Breast epithelium (tissue), 4 donors: ENCODE measurements at places on chromosomes 2 and 18.

- no peaks in the 10 kb centered on the region for H3K4me1 ChIP-seq
- no peak overlapping the region for H3K27ac ChIP-seq
- no peaks in the 10 kb centered on the region for H3K36me3 ChIP-seq
- DNase-seq, result no peak
- no peaks in the 10 kb centered on the region for H3K27me3 ChIP-seq
Observed at GRCh38 chr2:230706053-230706521, 6.6 kb upstream of the CAB39 start.

DNA sequence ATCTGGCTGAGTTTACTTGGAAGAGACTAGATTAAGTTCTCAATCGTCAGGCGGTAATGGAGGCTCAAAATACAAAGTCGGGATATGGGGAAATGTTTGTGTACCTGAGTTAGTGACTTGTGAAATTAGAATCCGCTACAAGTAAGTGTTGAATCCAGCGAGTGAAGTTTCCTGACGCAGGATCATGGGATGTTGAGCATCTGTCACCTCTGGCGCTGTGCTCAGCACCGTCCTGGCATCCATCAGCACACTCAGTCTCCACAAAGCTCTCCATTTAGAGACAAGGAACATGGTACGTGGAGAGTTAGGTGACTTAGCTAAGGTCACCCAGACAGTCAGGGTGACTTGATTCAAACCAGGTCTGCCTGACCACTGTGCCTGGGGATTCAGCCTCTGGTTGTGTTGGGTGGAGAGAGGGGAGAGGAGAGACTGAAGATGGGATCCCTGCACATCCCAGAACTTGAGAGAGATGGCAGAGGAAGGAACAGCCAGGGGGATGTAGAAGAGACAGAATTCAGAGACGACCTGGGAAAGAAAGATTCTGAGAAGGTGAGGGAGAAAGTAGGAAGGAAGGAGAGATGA, 251.2 kb downstream of the ACKR3 start:
- no peaks in the 10 kb centered on the region for H3K4me1 ChIP-seq
- no peaks in the 10 kb centered on the region for H3K27me3 ChIP-seq
- H3K36me3 ChIP-seq, result no peaks in the 10 kb centered on the region
- H3K4me3 ChIP-seq, result no peak overlapping the region
- DNase-seq, result no peak
- no peak overlapping the region for H3K27ac ChIP-seq

- H3K27me3 ChIP-seq, result no peaks in the 10 kb centered on the region
- H3K36me3 ChIP-seq, result no peaks in the 10 kb centered on the region
- no peak overlapping the region for H3K4me3 ChIP-seq
- no peak for DNase-seq
Observed at GRCh38 chr2:233991196-233991595, 59.3 kb upstream of the SPP2 start.

DNA sequence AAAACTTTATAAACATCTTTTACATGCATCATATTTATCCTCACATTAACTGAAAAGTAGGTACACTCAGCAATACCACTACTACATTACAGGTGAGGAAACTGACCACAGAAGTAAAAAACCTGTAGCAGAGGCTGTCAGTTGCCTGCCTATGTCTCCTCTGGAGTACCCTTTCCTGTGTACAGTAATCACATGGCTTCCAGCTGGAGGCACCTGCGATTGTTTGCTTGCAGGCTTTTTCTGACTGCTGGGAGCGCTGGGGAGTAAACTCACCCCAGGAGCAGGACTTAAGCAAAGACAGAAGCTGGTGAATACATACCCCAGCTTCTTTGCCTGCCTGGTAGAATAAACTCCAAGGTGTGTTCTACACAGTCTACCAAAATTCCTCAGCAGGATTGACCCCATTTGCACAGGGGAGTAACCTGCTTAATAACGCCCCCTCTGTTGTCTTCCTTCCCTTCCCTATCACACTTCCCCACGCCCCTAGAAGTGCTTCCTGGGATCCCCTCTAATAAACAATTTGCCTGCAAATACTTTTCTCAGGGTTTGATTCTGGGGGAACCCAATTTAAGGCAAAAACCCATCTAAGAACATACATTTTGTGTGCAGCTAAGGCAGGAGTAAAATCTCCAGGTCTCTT, 138.9 kb downstream of the PTH2R start:
- no peak for DNase-seq
- no peaks in the 10 kb centered on the region for H3K4me1 ChIP-seq
- H3K36me3 ChIP-seq, result no peaks in the 10 kb centered on the region
- no peak overlapping the region for H3K27ac ChIP-seq

- no peak overlapping the region for H3K4me3 ChIP-seq
- no peak for DNase-seq
- no peaks in the 10 kb centered on the region for H3K36me3 ChIP-seq
- H3K27ac ChIP-seq, result no peak overlapping the region
- H3K4me1 ChIP-seq, result peaks cover 4% of the 10 kb centered on the region
Observed at GRCh38 chr2:28451793-28452533, 43.9 kb upstream of the PLB1 start.

DNA sequence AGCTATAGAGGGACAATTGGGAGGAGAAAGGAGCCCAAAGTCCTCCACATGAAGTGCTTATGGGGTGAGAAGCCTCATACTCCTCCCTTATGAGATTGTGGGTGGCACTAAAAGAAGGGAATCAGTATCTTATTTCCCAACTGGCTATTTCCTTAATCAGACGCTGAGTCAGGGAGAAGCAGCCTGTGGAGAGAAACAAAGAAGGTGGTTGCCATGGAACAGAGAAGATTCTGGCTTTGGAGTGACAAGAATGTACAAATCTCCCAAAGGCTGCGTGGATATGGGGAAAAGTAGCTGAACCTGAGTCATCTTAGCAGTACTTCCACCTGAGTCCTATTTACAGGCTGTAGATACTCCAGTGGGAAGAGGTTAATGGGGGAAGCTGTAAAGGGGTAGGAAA, 115.8 kb upstream of the CWC22 start:
- DNase-seq, result no peak
- H3K4me3 ChIP-seq, result no peak overlapping the region
- H3K4me1 ChIP-seq, result no peaks in the 10 kb centered on the region
- H3K27ac ChIP-seq, result no peak overlapping the region
- no peaks in the 10 kb centered on the region for H3K27me3 ChIP-seq

DNA sequence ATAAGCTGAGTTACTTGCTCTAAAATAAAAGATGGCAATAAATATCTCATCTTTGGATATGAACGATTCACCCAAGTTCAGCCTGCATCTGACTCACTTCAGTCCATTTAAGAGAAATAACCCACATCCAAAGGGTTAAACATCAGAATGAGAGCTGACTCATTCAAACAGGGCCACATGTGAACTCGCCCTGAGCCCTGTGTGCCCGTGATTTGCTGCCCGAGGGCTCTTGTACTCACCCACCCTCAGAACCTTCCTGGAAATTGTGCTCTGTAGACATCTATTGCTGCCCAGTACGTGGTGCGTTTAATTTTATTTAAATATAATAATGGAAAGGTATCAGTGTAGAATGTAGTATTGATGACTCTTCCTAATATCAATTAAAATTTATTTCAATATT, 66.9 kb upstream of the RBM44 start:
- no peak overlapping the region for H3K4me3 ChIP-seq
- H3K27ac ChIP-seq, result peak overlapping the region; percentile 84
- no peak for DNase-seq
- H3K27me3 ChIP-seq, result no peaks in the 10 kb centered on the region
- no peaks in the 10 kb centered on the region for H3K36me3 ChIP-seq

DNA sequence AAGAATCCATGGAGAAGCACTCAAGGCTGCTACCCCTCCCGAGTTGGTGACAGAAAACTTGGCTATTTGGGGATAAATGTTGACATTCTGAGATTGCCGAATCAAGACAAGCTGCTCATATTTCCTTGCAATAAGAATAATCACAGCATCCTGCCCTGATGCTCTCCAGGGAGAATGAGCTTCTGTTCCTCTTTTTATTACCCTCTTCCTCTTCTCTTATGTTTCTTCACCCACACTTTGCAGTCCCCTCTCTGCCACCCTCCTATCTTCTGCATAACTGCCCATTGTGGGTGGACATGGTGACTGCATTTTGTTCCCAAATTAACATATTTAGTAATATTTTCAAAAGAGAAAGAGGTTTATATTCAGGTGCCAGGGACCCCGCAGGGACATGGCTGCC, 11.9 kb upstream of the MSGN1 start:
- H3K4me3 ChIP-seq, result no peak overlapping the region
- DNase-seq, result no peak
- no peaks in the 10 kb centered on the region for H3K4me1 ChIP-seq
- no peaks in the 10 kb centered on the region for H3K27me3 ChIP-seq
- no peak overlapping the region for H3K27ac ChIP-seq

GRCh38 chr2:189756311-189756952, 6.2 kb downstream of the OSGEPL1 start:
- no peak overlapping the region for H3K27ac ChIP-seq
- H3K36me3 ChIP-seq, result peaks cover 7% of the 10 kb centered on the region
- H3K4me3 ChIP-seq, result no peak overlapping the region
- no peak for DNase-seq

DNA sequence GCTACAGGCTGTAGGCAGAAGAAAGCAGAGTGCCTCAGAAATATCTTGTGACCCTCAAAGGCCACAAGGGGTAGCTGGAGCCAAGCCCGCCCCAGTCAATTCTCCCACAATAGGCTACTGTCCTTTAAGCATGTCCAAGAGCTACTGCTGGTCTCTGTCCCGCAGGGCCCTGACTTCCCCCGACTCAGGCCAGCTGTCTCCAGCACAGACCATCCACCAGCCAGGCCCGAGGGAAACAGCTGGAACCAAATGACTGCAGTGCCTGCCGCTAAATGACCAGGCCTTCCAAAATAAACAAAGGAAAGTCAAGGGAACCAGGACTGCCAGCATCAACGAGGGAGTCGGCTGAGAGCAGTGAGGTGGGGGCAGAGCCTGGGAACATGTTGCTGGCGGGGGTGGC, 36.7 kb downstream of the MCFD2 start:
- H3K27me3 ChIP-seq, result no peaks in the 10 kb centered on the region
- peaks cover 3% of the 10 kb centered on the region for H3K4me1 ChIP-seq
- H3K36me3 ChIP-seq, result no peaks in the 10 kb centered on the region
- H3K4me3 ChIP-seq, result no peak overlapping the region
- H3K27ac ChIP-seq, result peak overlapping the region; percentile 20
- no peak for DNase-seq
